Heart left ventricle (tissue), 16 donors: ENCODE measurements at places on chromosomes 1 and 21.

GRCh38 chr21:18985584-18985983 is 582.0 kb upstream of the TMPRSS15 start:
- no peaks in the 10 kb centered on the region for H3K27me3 ChIP-seq
- H3K27ac ChIP-seq = no peak overlapping the region
- no peak overlapping the region for H3K4me3 ChIP-seq
- DNase-seq = no peak
- H3K36me3 ChIP-seq = no peaks in the 10 kb centered on the region

GRCh38 chr1:80444171-80444570 is 1356.6 kb upstream of the ADGRL2 start:
- H3K27me3 ChIP-seq = no peaks in the 10 kb centered on the region
- DNase-seq = no peak

GRCh38 chr1:195113471-195113870 is 1494.8 kb downstream of the KCNT2 start:
- no peak overlapping the region for H3K4me3 ChIP-seq
- no peak overlapping the region for H3K27ac ChIP-seq
- H3K27me3 ChIP-seq = no peaks in the 10 kb centered on the region
- H3K4me1 ChIP-seq = no peaks in the 10 kb centered on the region
- no peak for DNase-seq

DNA sequence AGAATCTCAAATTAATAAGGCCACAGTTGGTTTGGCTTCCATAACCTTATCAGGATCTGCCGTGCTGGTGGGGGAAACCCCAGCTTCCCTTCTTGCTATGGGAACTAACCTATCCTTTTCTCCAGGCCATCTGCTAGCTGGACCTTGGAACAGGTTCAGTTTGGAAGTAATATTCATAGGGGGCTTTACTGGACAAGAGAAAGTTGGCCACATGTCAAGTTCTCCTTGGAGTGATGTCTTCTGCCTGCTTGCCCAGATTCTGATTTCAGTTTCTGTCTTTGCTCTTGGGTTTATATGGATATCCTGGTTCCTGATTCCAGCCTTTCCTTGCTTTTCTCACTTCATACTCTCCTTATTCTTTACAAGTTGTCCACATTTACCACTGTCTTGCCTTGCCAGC is 279.6 kb downstream of the ASTN1 start:
- DNase-seq = no peak
- no peak overlapping the region for H3K4me3 ChIP-seq
- H3K27ac ChIP-seq = no peak overlapping the region
- no peaks in the 10 kb centered on the region for H3K4me1 ChIP-seq

DNA sequence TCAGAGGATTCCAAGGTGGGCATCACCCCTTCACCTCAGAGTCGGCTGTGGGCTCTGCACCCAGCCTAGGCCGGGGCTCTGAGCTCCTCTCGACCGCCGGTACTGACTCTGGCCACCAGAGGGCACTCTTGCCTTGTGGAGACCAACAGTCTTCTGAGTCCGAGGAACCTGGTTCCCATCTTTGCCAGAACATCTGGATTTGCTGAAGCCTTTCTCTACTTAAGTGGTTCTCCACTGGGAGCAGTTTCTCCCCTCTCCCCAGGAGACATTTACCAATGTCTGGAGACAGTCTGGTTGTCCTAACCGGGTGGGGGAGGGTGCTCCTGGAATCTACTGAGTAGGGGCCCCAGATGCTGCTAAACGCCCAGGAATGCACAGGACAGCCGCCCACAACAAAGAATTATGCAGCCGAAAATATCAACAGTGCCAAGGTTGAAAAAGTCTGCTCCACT is 9.4 kb downstream of the ETV3L start:
- H3K27ac ChIP-seq = no peak overlapping the region
- H3K27me3 ChIP-seq = no peaks in the 10 kb centered on the region
- no peaks in the 10 kb centered on the region for H3K36me3 ChIP-seq
- no peak overlapping the region for H3K4me3 ChIP-seq
- peaks cover 21% of the 10 kb centered on the region for H3K4me1 ChIP-seq
- peak; percentile 85 for DNase-seq

GRCh38 chr1:151069103-151069486 is 1.5 kb upstream of the GABPB2 start:
- H3K27me3 ChIP-seq = no peaks in the 10 kb centered on the region
- H3K4me3 ChIP-seq = no peak overlapping the region
- peaks cover 19% of the 10 kb centered on the region for H3K4me1 ChIP-seq

GRCh38 chr1:48182439-48182838 is 40.1 kb upstream of the SLC5A9 start:
- H3K27me3 ChIP-seq = no peaks in the 10 kb centered on the region
- no peak overlapping the region for H3K4me3 ChIP-seq
- DNase-seq = no peak
- H3K27ac ChIP-seq = no peak overlapping the region
- no peaks in the 10 kb centered on the region for H3K36me3 ChIP-seq

DNA sequence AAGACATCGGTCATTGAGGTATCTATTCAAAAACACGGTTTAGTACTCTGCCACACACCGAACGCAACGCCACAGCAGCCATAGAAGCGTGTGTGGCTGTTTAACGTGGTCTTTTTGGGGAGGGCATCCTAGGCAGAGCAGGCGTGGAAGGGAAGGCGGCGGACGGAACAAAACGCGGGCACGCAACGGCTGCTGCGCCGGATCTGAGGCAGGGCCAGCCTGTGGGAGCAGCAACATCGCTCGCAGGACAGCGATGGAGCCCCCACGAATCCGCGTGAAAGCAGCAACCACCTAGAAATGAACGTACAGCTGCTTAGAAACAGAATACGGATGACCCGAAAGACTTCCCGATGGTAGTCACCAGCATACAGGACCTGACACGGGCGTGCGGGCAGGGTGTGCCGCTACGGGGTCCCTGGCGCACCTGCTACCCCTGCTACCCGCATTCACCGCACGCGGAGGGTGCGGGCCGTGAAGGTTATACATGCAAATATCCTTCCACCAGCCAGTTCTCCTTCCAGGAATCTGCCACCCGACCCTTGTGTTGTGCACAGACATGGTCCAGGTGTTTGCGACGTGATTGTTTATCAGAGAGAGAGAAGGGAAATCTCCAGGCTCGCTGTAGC is 114.4 kb upstream of the COL6A1 start:
- H3K4me3 ChIP-seq = no peak overlapping the region
- no peak overlapping the region for H3K27ac ChIP-seq
- H3K36me3 ChIP-seq = no peaks in the 10 kb centered on the region

GRCh38 chr1:226525750-226526149 is 22.8 kb upstream of the STUM start:
- H3K27ac ChIP-seq = no peak overlapping the region
- no peak overlapping the region for H3K4me3 ChIP-seq
- no peaks in the 10 kb centered on the region for H3K27me3 ChIP-seq
- H3K36me3 ChIP-seq = no peaks in the 10 kb centered on the region
- H3K4me1 ChIP-seq = no peaks in the 10 kb centered on the region

DNA sequence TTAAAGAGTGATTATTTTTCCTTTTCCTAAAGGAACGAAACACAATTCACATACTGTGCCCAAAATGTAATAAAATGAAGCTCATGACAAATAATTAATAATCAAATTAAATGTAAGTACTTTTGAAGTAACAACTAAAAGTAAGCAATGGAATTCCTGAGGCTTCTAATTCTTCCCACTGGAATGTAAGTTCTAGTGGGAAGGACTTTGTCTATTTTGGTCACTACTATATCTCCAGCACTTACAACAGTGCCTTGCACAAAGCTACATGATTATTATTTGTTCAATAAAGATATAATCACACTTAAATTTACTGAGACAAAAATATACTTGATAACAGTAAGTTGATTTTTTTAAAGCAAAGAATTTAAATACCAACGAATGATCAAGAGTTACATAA is 128.8 kb downstream of the COQ8A start:
- no peak overlapping the region for H3K4me3 ChIP-seq
- H3K4me1 ChIP-seq = no peaks in the 10 kb centered on the region
- H3K27ac ChIP-seq = no peak overlapping the region
- no peak for DNase-seq
- H3K36me3 ChIP-seq = peaks cover 18% of the 10 kb centered on the region

- no peaks in the 10 kb centered on the region for H3K27me3 ChIP-seq
- peaks cover 18% of the 10 kb centered on the region for H3K4me1 ChIP-seq
- no peak overlapping the region for H3K27ac ChIP-seq
Measured at GRCh38 chr1:154353966-154354365, 28.6 kb downstream of the ATP8B2 start.

- H3K27me3 ChIP-seq = no peaks in the 10 kb centered on the region
- DNase-seq = no peak
- peaks cover 23% of the 10 kb centered on the region for H3K36me3 ChIP-seq
- peak overlapping the region; percentile 95 for H3K27ac ChIP-seq
Measured at GRCh38 chr1:227734546-227734855, 601 bp downstream of the JMJD4 start.

DNA sequence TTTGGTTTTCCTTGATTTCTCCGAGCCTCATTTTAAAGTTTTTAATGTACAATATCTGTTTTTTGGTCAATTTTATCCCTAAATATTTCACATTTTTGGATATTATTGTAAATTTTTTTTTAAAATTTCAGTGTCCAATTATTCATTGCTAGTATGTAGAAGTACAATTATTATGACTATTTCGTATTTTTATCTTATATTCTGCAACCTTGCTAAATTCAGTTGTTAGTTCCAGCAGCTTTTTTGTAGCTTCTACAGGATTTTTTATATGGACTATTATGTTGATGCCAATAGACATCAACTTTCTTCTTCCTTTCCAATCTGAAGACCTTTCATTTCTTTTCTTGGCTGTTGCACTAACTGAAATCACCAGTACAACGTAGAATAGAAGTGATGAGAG is 4.1 kb upstream of the PLA2G2F start:
- no peaks in the 10 kb centered on the region for H3K27me3 ChIP-seq
- no peak for DNase-seq
- H3K4me1 ChIP-seq = no peaks in the 10 kb centered on the region
- no peak overlapping the region for H3K27ac ChIP-seq
- no peak overlapping the region for H3K4me3 ChIP-seq

DNA sequence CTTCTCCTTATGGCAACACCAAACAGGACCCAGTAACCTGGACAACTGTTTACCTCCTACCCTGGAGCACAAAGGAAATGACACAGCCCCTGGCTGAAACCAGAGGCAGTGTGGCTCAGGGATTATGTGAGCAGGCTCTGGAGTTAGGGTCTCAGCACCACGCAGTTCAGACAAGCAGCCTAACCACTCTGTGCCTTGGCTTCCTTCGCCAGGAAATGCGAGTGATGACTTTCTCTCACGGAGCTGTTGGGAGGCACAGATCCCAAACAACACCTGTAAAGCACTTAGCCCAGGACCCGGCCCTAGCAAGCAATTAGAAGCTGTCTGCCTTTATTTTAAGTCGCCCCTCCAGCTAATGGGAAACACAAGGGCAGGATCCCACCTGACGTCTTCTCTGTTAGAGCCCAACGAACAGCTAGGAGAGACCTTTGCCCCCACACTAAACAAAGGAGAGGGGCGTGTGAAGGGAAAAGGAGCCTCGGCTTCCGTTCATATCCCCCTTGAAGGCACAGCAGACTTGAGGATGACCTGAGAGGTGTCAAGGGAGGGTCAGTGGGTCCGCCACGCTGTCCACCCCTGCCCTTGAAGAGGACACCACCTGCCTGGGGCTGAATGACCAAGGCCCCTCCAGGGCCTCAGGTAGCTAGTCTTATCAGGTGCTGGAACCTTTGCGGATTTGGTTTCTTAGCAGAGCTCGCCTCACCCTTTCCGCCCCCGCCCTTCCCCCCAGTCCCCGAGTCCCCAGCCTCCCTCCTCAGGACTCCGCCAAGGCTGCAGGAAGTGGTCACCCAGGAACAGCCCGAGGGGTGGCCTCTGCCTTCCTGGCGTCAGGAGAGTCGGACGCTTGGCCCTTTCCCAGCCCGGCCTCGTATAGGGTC is 860 bp downstream of the TMEM63A start:
- peaks cover 13% of the 10 kb centered on the region for H3K36me3 ChIP-seq
- peak; percentile 61 for DNase-seq
- H3K4me3 ChIP-seq = peak overlapping the region; percentile 82
- H3K27me3 ChIP-seq = no peaks in the 10 kb centered on the region
- H3K27ac ChIP-seq = peak overlapping the region; percentile 89

GRCh38 chr1:81392526-81393226 is 408.1 kb upstream of the ADGRL2 start:
- H3K27ac ChIP-seq = no peak overlapping the region
- H3K36me3 ChIP-seq = no peaks in the 10 kb centered on the region
- DNase-seq = no peak
- no peaks in the 10 kb centered on the region for H3K4me1 ChIP-seq
- H3K4me3 ChIP-seq = no peak overlapping the region

GRCh38 chr1:43199093-43199726 is 27.1 kb downstream of the CFAP57 start:
- no peak for DNase-seq
- H3K27me3 ChIP-seq = no peaks in the 10 kb centered on the region
- H3K4me1 ChIP-seq = no peaks in the 10 kb centered on the region
- no peak overlapping the region for H3K27ac ChIP-seq

DNA sequence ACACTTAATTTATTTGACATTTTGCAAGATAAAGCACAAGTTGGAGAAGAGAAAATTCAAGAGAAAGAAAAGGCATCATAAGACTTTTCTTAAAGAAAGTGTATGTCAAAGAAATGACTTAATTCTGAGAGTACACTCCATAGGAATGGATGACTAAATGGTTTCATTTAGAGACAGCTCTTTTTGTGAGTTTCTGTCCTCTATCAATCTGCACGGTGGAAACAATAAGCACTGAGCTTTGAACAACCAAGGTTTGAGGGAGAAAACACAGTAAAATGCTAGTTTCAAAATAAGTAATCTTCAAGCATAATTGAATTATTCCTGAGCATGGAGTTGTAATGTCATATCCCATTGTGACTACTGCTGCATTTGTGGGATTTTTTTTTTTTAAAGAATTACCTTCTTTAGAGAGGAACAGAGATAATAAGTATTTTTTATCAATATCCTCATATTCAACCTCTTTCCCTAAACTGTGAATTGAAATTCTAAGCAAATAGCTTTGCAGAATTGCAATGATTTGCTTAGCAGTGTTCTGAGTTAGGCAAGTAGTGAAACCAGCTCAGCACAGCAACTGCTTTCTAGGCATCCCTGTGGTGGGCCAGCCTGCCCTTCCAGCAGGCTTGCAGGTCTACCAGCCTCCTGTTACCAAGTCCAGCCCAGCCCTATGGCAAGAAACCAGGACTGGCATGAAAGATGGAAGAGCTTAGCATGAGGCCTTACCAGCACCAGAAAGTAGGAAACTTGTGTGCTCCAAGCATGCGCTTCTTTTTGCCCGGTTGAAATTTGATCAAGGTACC is 38.2 kb downstream of the KCNJ6 start:
- no peak overlapping the region for H3K27ac ChIP-seq
- no peaks in the 10 kb centered on the region for H3K27me3 ChIP-seq
- no peaks in the 10 kb centered on the region for H3K36me3 ChIP-seq
- H3K4me3 ChIP-seq = no peak overlapping the region
- DNase-seq = no peak

- no peaks in the 10 kb centered on the region for H3K4me1 ChIP-seq
- no peak overlapping the region for H3K4me3 ChIP-seq
- H3K36me3 ChIP-seq = no peaks in the 10 kb centered on the region
- no peaks in the 10 kb centered on the region for H3K27me3 ChIP-seq
Measured at GRCh38 chr21:44525391-44526095, 14.5 kb downstream of the KRTAP10-1 start.

- H3K27me3 ChIP-seq = peaks cover 22% of the 10 kb centered on the region
- H3K4me3 ChIP-seq = no peak overlapping the region
- H3K27ac ChIP-seq = no peak overlapping the region
- no peak for DNase-seq
- H3K4me1 ChIP-seq = no peaks in the 10 kb centered on the region
- H3K36me3 ChIP-seq = no peaks in the 10 kb centered on the region
Measured at GRCh38 chr1:62198069-62198780, 3.6 kb downstream of the L1TD1 start.

- no peak overlapping the region for H3K4me3 ChIP-seq
- no peaks in the 10 kb centered on the region for H3K36me3 ChIP-seq
- peak overlapping the region; percentile 91 for H3K27ac ChIP-seq
- H3K27me3 ChIP-seq = no peaks in the 10 kb centered on the region
- DNase-seq = peak; percentile 4
Measured at GRCh38 chr21:43867332-43867703, 2.3 kb downstream of the AGPAT3 start.
